Body of pancreas (tissue), 4 donors: ENCODE measurements at places on chromosomes 1 and 21. TPM values are rescaled to one million over a fixed set of nuclear protein-coding genes. Genes with fewer than 3 reads are reported as not detected.

PYGO2 gene
- 10.9 TPM for total RNA-seq

PROK1 gene
- total RNA-seq: 4.9 TPM

HES4 gene
- 44.1 TPM for total RNA-seq

C8B gene
- total RNA-seq: not detected
